ENCODE measurements at places on chromosomes 2 and 18. TPM values are rescaled to one million over a fixed set of nuclear protein-coding genes. Genes with fewer than 3 reads are reported as not detected.

The TMEM163 gene
- 1.0 TPM for total RNA-seq

The FSIP2 gene
- not detected for total RNA-seq

The AKAIN1 gene
- not detected for total RNA-seq

The TXNL4A gene
- 163 TPM for total RNA-seq

The OST4 gene
- total RNA-seq: 249 TPM

The AFG3L2 gene
- total RNA-seq: 71.5 TPM

The ACTR3 gene
- total RNA-seq: 293 TPM

The IL1B gene
- total RNA-seq: 4.1 TPM

The PSTPIP2 gene
- total RNA-seq: 3.2 TPM

The ILKAP gene
- total RNA-seq: 44.3 TPM

The UGT1A9 gene
- total RNA-seq: not detected

The KIAA2012 gene
- total RNA-seq: not detected

The FEV gene
- not detected for total RNA-seq

The FAM124B gene
- not detected for total RNA-seq

GRCh38 chr2:208064220-208064961, 39.1 kb upstream of the PLEKHM3 start:
- DNase-seq: peak; percentile 92

DNA sequence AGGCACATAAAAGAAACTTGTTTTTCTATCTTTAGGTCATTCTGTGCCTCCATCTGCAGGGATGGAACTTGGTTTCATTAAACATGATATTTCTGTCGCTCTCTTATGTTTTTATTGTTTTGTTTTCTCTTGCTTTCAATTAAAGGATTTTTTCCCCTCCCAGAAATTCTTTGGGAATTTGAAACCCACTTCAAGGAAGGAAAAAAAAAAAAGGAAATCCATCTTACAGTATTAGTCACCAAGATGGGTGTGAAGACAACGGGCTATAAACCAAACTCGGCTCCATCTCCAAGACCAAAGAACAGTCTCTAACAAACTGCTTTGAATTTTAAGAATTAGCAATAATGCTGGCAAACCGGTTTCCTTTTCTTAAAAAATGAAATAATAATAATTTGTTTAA, 244.1 kb downstream of the BCL11A start:
- no peak for DNase-seq

- no peak for DNase-seq
Observed at GRCh38 chr2:19458427-19459003, 100.1 kb upstream of the OSR1 start.

DNA sequence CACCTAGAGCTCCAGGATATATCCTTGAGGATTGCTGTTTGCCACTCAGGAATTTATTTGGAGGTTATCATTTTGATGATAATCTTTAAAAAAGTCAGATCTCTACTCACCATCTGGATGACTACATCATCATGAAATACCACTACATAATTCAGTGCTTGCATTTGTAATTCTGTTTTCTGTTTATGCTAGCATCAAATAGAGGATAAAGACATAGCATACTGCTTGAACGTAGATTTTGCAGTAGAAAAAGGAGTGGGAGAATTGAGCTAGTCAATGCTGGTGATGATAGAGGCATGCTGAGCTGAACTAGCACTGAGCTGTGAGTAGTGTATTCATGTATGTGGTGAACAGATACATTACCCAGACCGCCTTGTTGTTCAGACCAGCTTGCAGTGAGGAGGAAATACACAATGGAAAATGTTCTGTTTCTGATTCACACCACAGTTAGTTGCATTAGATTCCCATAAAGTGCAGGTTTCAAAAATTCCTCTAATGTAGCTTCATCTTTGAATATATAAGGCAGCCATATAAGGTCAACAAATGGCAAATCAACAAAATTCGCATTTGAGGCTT, 68.8 kb upstream of the CDC42EP3 start:
- no peak for DNase-seq

DNA sequence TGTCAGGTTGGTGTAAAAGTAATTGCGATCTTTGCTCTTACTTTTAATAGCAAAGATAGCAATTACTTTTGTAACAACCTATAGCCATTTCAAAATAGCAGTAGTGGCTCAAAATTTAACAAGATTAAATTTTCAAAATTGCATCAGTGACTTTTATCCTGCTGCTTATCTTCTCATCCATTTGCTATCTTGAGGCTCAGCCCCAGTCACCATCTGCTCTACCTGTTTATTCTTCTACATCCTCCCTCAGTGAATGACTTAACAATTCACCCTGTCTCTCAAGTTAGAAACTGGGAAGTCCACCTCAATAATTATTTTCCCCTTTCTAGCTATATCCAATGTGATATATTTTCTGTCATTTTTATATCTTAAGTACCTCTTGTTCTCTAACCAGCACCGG, 148.6 kb upstream of the ZNF804A start:
- DNase-seq: no peak

- DNase-seq: no peak
Observed at GRCh38 chr2:128452024-128452411, 133.3 kb upstream of the HS6ST1 start.

DNA sequence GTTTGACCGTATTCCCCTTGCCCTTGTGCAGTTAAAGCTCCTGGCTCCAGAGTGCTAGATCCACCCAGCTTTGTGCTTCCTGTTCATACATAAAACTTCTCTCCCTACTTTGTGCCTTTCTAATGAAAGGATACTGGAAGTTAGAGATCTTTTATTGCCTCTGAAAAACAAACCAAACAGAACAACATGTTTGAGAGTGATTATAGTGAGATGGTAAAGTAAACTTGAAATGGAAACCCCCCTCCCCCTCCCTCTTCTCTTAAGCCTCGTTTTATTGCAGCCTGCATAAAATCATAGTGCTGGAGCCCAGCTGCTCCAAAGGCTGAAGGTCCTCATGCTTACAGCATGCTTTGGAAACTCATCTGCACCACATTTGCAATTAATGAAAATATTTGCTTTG, 125.1 kb downstream of the TANC1 start:
- no peak for DNase-seq

DNA sequence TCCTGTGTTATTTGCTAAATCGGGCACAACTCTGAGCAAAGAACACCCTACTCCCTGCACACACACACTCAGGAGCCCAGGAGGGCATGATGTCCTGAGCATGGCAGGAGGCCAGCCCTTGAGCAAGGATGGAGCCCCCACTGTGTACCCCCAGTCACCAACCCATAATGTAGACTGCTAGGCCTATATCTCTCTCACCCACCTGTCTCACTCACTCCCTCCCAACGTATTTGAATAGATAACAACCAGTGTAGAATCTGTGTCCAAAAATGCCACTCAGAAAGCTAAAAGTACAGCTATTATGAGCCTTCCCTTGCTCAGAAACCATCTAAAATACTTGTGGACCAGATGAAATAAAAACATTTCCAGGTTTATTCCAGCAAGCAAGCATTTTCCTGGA, 29.3 kb downstream of the MERTK start:
- DNase-seq: no peak

DNA sequence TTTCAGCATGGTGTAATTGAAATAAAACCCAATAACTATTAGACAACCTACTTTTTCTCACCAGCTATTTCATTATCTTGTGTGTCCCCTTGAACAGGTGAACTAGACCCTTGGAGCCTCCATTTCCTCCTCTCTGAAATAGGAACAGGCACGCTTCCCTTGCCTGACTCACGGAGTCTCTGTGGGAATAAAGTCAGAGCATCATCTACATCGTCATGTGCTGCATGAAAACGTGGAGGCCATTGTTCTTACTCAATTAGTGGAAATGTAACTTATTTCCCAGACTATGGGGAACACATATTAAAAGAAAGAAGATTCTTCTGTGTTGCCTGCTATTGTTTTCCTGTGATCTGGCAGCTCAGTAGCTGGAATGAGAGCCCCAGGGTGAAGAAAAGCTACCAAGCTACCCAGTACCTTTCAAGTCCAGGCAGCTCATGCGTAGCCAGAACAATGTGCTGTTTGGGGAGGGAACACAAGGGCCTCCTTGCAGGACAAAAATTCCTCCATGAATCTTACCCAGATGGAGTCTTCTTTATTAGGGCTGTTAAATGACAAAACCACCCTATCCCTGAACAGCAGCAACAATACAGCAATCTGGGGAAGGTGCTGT, 59.8 kb downstream of the SOX11 start:
- no peak for DNase-seq

- no peak for DNase-seq
Observed at GRCh38 chr2:222307978-222308730, 9.4 kb upstream of the PAX3 start.

- DNase-seq: no peak
Observed at GRCh38 chr18:1907470-1908206, 663.7 kb downstream of the METTL4 start.

GRCh38 chr2:171902840-171903420, 8.9 kb upstream of the SLC25A12 start:
- no peak for DNase-seq

DNA sequence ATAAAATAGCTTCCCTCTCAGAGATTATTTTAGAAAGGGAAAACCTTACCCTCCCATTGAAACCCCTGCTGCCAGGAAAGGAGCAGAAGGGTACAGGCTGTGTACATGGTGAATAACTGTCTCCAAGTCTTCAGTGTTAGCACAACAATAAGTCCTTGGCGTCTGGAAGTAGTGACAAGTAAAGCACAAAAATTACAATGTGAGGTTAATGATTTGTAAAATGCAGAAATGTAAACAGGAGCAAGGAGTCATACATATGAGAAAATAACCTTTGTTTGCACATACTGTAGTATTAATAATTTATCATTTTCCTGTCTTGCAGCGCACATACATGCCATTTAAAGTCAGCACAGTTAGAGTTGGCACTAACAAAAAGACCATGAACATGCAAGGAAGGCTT, 40.5 kb downstream of the ABHD3 start:
- no peak for DNase-seq

DNA sequence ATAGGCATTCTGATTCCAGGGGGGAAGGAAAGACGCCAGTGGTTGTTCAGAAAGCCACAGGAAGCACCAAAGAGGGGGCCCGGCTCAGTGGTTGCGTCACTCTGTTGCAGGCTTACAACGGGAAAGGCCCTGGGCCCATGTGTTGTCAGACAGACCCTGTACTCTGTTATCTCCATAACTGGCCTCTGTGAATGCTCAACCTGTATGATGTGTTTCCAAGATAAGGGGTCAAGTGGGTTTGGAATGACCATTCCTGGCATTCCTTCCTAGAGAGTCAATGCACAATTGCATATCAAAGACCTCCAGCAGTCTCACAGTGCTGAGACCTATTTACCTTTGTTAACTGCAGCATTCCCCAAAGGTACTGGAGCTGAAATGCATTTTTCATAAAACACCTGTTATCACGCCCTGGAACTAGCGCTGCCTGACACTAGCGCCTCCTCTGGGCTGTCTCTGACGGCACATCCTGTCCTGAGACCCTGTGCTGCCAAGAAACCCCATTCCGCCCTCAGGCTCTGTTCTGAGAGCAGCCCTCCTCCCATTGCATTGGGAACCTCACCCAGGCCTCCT, 13.2 kb upstream of the LRRFIP1 start:
- no peak for DNase-seq

- no peak for DNase-seq
Observed at GRCh38 chr2:238308177-238308576, 12.1 kb upstream of the TRAF3IP1 start.

DNA sequence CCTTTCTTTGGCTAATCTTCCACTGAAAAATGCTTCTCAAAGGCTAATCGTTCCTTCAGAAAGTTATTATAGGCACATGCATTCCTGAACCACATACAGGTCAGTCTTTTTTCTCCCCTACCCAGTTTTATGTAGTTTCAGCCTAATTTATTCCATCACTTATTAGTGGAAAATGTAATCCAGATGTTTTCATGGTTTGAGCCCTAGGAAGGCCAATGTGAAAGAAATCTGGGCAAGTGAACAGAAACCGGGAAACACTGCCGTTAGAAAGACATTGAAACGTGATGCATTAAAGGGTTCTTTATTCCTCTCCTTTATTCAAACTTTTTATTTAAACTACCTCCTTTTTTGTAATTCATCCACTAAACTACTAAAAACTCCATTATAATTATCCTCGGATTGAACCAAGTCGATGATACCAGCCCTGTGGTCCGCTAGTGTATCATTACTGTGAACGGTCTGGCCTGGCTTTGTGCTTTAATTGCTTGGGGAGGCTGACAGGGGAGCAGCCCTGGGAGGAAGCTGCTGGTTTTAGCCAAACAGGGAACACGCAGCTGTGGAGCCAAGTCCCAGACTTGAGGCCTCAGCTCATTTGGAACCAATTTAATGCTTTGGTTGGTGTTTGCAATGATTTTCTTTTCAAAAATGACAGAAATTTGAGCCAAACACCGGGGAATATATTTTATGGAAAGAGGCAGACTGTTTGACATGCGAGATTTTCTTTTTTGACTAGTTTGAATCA, 149.2 kb downstream of the ARHGAP28 start:
- DNase-seq: no peak

- DNase-seq: peak; percentile 56
Observed at GRCh38 chr2:145190031-145190703, 670.2 kb upstream of the ZEB2 start.

DNA sequence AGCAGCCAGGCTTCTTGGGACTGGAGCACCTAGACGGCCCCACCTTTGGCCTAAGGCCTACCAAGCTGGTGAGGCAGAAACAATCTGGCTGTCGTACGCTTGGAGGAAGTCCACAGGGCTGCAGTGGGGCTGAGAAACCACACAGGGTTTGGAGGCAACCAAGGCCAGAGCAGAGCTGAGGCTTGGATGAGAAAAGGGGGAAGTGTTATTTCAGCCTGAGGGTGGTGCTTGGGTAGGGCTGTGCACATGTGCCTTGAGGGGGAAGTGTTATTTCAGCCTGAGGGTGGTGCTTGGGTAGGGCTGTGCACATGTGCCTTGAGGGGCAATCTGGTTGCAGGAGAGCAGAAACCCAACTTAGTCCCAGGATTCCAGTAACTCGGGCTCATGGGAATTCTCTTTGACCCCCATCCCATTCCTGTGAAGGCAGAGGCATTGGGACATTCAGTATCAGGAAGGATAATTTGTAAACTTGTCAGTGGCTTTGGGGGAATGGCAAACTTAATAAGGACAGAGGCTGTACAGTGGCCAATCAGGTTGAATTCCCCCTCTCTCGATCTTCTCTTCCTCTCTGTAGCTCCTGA, 971 bp upstream of the FBXO41 start:
- DNase-seq: no peak

DNA sequence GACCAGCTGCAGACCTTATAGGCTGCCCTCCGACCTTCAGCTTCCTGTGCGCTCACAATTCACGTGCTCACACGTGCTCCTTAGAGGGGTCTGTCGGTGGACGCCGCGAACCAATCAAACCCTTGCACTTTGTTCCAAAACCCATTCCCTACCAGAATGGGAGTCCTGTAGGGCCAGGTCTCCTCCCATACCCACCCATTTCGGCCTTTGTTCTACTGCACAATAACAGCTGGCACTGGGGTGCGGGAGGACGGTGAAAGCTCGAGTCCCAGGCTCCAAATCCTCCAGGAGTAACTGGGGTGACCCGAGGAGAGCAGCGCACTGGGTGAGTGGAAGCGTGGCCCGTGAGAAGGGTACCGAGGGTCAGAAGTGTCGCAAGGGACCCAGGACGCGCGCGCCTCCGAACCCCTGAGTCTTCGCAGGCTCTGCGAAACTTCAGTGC, 13.0 kb downstream of the SIX3 start:
- no peak for DNase-seq

DNA sequence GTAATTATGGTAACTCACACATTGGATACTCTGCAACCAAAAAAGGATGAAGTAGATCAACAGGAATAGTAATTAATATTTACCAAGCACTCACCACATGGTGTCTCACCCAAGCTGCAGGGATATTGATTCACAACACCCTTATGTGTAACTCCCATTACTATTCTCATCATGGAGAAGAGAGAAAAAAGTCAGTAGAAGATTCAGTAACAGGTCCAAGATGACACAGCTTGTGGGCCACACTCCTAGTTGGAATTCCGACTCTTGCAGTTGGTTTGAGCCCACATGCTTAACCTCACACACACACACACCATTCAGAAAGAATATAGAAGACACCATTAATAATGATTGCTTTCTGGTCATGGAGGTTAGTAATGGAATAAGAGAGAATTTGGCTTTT, 1.7 kb upstream of the MLPH start:
- no peak for DNase-seq
